Activated T-helper 1 cell treated with anti-CD3 and anti-CD28 coated beads, Interleukin-12 subunit alpha, Interleukin-12 subunit beta, Interleukin-2, Interleukin-4 antibody, amounts not matched to agents 30 ng/mL and 10 ng/mL and 1 ng/mL, durations not matched to agents 14 hours and 24 hours and 36 hours (primary cell): ENCODE measurements at places on chromosomes 3 and 15. TPM values are rescaled to one million over a fixed set of nuclear protein-coding genes. Genes with fewer than 3 reads are reported as not detected.

The RFX7 gene
- total RNA-seq, result 40.7 and 41.7 TPM in 2 replicates

The THBS1 gene
- total RNA-seq, result 2.3 and 3.2 TPM in 2 replicates

DNA sequence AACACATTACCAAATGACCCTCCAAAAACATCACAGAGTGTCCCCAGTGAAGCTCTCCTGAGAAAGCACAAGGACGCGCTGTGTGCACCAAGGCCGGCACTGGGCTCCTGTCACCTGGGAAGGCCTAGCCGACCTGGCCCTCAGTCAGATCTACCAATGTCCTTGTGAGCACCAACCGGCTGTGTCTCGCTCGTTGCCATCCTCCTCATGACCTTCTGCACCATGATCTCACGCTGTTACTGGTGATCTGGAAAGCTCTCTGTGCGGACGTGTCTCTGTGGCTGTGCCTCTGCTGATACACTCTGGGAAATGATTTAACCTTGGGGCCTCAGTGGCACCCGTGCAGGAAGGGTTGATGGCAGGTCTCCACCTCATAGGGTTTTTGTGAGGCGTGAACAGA, 24.2 kb downstream of the ZXDC start:
- DNase-seq, result no peak

DNA sequence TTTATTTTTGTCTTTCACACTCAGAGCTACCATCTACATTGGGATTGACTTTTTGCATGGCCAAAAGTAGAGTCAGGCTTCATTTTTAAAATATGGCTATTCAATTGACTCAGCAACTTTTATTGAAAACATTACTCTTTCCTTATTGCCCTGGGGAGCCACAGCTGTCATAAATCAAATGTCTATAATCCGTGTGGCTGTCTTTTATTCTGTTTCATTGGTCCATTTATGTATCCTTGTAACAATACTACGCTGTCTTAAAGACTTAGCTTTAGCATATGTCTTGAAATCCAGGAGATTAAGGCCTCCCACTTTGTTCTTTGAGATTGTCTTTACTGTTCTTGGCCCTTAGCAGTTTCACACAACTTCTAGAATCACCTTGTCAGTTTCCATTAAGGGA, 55.2 kb downstream of the CEMIP start:
- DNase-seq, result no peak

The SOX14 gene
- not detected in 2 replicates for total RNA-seq

DNA sequence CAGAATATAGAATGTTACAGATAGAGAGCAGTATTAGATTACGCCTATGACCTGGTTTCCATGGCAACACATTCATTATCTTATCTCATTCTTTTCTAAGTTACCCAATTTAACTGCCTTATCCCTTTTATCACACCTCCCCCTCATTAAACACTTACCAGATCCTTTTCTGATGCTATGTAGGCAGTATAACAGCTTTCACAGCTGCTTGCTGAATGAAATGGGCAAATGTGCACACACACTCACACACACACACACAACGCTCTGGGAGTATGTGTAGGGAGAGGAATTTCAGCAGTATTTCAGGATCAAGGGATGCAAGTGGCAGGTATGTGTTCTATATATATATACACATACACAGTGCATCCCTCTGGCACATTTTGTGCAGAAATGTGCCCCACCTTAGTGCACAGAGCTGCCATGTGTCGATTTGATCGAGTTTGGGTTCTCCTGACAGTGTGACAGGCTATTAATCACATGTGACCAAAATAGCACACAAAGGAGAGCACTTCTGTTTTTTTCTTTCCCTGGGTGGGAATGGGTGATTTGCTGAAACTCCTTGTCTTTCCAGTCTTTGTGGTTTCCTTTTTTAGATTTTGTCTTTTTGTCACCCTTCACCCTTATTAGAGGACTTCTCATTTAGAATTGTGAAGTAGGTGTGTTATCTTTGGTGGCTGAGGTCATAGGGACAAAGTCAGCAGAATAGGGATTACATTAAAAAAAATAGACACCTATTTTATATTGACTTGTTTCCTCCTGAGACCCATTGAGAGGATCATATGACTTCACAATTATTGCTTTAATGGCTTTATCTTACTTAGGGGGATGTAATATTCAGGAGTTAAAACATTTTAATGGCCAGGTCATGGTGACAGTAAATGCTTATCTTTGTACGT, 553.7 kb downstream of the PDCD6IP start:
- no peak for DNase-seq

GRCh38 chr3:64351713-64352638, 126.7 kb upstream of the PRICKLE2 start:
- DNase-seq, result no peak

The C3orf85 gene
- not detected in 2 replicates for total RNA-seq

- DNase-seq, result no peak
Measured at GRCh38 chr3:55059027-55059629, 131.3 kb upstream of the LRTM1 start.

The FAM3D gene
- not detected in 2 replicates for total RNA-seq
